ENCODE measurements at places on chromosomes 3 and 15. TPM values are rescaled to one million over a fixed set of nuclear protein-coding genes. Genes with fewer than 3 reads are reported as not detected.

GRCh38 chr3:115693868-115694267 lies 70.6 kb downstream of the GAP43 start:
- H3K4me1 ChIP-seq = no peaks in the 10 kb centered on the region
- H3K4me3 ChIP-seq = no peak overlapping the region
- no peaks in the 10 kb centered on the region for H3K27me3 ChIP-seq
- DNase-seq = no peak

DNA sequence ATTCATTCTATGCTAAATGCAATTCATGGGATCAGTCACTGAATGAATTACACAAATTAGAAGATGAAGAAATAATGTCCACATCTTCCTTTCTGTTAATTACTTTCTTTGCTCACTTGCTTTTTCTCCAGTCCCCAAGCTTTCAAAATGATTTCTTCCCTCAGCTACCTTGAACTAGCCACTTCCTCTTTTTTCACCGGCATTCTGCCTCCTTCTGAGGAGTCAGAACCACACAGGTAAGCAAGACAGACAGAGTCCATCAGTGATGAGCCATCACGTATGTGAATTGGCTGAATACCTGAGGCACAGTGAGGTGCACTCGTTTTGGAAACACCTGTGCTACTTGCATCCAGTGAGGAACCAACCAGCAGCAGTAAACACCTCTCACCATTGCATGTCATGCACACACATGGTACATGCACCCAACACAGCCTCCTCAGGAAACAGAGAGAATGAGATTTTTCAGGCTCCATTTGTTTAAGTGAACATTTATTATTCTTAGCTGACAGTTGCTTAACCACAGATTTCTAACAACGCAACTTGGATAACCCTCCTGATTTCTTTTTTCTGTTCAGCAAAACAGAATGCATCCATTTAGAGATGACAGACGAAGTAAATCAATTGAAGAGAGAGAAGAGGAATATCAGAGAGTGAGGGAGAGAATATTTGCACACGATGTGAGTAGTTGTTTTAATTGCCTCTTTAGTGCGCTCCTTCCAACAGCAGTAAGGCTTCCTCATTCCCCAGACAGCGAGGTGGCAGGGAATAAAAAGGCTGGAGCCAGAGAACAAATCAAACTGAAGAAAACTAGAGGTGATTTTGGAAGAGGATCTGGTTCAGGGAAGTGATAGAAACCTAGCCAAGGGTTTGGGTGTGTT lies 69.3 kb downstream of the ARPP21 start:
- DNase-seq = no peak
- H3K4me1 ChIP-seq = no peaks in the 10 kb centered on the region
- no peak overlapping the region for H3K27ac ChIP-seq
- no peaks in the 10 kb centered on the region for H3K36me3 ChIP-seq
- H3K27me3 ChIP-seq = no peaks in the 10 kb centered on the region

DNA sequence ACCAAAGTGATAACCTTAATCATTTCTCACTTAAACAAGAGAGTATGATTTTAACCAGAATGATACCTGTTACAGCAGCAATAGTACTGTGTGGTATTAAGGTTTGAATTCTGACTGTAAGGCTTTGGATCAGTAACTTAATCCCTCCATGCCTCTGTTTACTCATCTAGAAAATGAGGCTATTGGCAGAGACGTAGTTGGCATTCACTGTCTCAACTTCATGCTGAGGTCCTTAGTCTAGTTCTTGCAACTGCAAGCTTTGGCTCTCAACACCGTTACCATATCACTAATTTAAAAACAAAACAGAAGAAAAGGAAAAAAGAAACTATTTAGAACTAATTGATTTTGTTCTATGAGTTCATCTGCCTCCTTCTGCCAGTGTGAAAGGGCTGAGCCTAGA lies 875.4 kb downstream of the MCTP2 start:
- H3K27me3 ChIP-seq = no peaks in the 10 kb centered on the region
- DNase-seq = no peak
- H3K4me1 ChIP-seq = no peaks in the 10 kb centered on the region

DNA sequence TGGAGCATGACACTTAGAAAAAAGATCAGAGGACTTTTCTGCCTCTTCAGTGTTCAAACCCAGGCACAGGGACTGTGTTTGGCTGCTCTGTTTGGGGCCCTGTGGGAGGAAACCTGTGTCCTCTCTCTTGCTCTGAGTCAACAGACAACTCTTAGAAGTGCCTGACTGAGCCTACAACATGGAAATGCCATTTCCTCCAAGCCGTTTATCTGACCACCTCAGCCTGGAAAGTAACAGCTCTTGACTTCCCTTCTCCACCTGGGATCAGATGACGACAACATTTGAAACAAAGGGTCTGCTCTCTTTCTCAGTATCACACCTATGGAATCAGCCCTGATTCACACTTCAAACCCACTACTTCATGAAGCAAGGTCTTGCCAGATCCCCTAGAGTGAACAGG lies 91.3 kb upstream of the CTDSPL start:
- H3K27me3 ChIP-seq = no peaks in the 10 kb centered on the region
- H3K4me3 ChIP-seq = no peak overlapping the region
- H3K27ac ChIP-seq = peak overlapping the region; percentile 77
- no peak for DNase-seq
- peaks cover 84% of the 10 kb centered on the region for H3K4me1 ChIP-seq
- peaks cover 2% of the 10 kb centered on the region for H3K36me3 ChIP-seq

The STRIT1 gene
- 1.0 TPM for total RNA-seq

The FANCD2OS gene
- total RNA-seq = not detected

The VIPR1 gene
- total RNA-seq = 1.6 TPM

The WDR49 gene
- total RNA-seq = 6.6 TPM
